ENCODE measurements at places on chromosomes 5 and 9. TPM values are rescaled to one million over a fixed set of nuclear protein-coding genes. Genes with fewer than 3 reads are reported as not detected.

Gene NMUR2
- not detected for total RNA-seq

Gene SLC23A1
- 0.24 TPM for total RNA-seq

Gene FSTL4
- total RNA-seq, result not detected

Gene CARTPT
- total RNA-seq, result not detected

Gene LVRN
- total RNA-seq, result not detected

Gene RACK1
- 7,484 TPM for total RNA-seq

Gene FRMPD1
- total RNA-seq, result not detected

Gene CDH9
- total RNA-seq, result not detected

Gene AGXT2
- not detected for total RNA-seq

Gene TXNDC8
- not detected for total RNA-seq

Gene LIX1
- total RNA-seq, result not detected

Gene GLDC
- 0.43 TPM for total RNA-seq

Gene ATP10B
- 0.96 TPM for total RNA-seq

Gene ERAP2
- 59.0 TPM for total RNA-seq

Gene PFN3
- total RNA-seq, result not detected

Gene XRCC4
- 11.5 TPM for total RNA-seq

Gene PLEKHG4B
- total RNA-seq, result 0.48 TPM

Gene OLFML2A
- total RNA-seq, result 20.2 TPM

Gene HAVCR1
- not detected for total RNA-seq

Gene GMCL2
- total RNA-seq, result not detected

Gene HCN1
- not detected for total RNA-seq

Gene PCDHAC2
- 16.0 TPM for total RNA-seq

Gene FGF10
- total RNA-seq, result not detected

Gene IFNB1
- total RNA-seq, result not detected

Gene INSL4
- total RNA-seq, result not detected

Gene RLN2
- total RNA-seq, result 0.64 TPM

Gene ADCY2
- total RNA-seq, result 1.1 TPM

Gene QRFP
- total RNA-seq, result not detected

Measured in tracheal epithelial cell (primary cell).